ENCODE measurements at places on chromosomes 5 and 9.
A peak's percentile ranks its signal among the peaks of the same experiment; 100 is the strongest.

GRCh38 chr5:153901449-153901848 lies 137.3 kb downstream of the FAM114A2 start:
- DNase-seq, result no peak

DNA sequence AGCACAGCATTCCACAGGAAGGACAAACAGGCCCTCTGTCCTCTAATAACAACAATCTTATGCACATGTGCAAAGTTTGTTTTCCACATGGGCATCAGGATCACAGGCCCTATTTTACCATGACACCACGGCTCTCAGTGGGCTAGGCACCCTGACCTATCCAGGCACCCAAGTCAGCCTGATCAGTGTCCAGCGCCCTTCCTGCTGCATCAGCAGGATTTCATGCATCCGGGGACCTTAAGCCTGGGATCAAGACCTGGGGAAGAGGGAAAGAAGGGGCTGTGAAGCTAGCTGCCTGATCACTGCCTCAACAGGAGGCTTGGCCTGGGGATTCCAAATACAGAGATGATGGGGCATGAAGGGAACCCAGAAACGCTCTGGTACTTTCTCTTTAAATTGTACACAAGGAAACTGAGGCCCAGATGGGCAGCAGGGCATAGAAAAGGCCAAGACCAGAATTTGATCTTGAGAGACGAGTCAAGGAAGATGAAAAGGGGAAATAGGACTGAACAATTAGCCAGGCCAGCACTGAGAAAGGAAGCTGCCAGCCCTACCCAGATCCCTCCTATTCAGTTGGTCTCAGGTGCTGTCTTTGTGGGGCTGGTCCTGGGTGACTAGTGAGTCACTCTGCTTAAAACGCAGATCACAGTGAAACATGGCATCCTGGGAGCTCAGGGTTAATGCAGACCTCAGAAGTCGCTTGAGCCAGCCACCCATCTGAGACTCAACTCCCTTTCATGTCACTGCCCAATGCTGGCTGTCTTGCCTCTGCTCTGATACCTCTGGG lies 57.9 kb downstream of the SHB start:
- no peak for DNase-seq

DNA sequence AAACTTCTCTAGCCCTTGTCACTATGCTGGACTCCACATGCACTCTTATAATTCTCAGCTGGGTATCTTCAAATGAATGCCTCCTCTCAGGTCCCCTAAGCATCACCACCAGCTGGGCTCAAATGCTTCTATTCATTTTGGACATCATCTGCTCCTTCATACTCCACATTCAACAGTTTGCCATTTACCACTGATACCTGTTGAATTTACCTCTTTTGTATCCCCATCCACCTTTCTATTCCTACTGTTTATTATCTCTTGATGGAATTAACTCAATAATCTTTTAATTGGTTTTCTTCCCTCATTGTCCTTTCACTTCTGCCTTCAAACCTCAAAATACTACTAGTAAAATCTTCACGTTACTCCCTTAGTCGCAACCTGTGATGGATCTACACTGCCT lies 14.5 kb downstream of the RANBP6 start:
- no peak for DNase-seq

DNA sequence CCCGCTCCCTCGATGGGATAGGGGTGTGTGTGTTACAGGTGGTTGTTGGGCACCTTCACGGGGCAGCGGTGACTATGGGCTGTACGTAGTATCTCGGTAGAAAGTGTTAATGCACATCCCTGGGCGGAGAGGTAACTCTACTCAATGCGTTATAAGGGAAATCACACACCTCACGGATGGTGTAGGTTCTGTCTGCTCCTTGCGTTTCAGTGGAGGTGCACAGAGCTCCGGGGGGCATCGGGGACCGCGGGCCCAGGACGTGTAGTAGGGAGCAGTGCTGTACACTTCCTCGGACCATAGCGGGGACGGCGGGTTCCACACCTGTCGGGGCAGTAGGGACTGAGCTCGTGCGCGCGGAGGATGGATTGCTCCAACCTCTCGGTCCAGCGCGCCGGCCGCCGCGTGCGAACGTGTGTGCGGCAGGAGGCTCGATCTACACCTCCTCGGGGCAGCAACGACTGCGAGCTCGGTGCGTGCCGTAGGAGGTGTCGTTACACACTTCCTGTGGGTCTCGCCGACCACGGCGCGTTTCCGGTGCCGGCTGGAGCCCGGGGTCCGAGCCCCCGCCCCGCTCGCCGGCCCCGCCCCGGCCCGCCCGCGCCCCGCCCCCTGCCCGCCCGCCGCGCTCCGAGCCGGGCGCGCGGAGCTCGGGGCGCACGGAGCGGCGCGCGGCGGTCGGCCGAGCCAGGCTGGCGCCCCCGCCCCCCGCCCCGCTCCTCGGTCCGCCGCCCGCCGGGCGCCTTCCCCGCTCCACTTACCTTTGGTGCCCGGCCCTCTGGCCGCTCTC lies at the start of gene KIAA1958:
Gene KIAA1958 (plus strand): TSS at position 607 of the 787 bp plus-strand sequence. CDS start 87,254 bp downstream, outside the sequence.
- DNase-seq, result peak; percentile 22

GRCh38 chr9:92763721-92764380 lies 782 bp downstream of the BICD2 start:
- no peak for DNase-seq

- DNase-seq, result no peak
Observed at GRCh38 chr5:39505791-39506190, 81.0 kb upstream of the DAB2 start.

- DNase-seq, result no peak
Observed at GRCh38 chr5:124253203-124253810, 493.1 kb downstream of the ZNF608 start.

DNA sequence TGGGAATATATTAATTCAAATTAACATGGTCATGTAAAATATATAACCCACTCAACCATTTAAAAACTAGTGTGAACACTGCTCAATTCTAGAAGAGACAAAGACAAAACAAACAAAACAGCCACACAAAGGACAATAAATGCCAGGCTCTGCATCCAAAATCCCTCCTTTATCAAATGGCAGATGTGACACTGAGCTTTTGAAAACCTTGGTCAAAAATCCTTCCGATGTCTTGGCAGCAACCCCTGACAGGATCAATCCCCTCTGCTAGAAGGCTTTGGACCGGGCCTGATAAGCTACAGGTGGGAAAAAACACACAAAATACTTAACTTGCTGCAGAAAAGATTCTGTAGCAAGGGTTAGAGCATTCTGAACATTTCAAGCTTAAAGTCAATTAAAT lies 61.5 kb downstream of the ZFR start:
- DNase-seq, result no peak

DNA sequence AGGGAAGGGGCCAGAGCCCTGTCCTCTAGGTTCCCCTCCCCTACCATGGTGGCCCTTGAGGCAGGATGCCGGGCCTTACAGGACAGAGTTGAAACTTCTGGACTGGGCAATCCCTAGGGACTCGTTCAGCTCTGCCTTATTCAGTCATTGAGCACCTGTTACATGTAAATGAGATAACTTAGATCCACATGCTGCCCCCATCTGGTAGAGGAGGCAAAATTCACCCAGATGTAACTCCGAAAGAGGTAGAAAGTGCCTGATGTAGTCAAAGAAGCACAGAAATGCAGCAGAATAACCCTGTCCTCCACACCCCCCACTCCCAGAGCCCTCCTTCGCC lies 1.5 kb downstream of the GGTA1 start:
- peak; percentile 22 for DNase-seq

DNA sequence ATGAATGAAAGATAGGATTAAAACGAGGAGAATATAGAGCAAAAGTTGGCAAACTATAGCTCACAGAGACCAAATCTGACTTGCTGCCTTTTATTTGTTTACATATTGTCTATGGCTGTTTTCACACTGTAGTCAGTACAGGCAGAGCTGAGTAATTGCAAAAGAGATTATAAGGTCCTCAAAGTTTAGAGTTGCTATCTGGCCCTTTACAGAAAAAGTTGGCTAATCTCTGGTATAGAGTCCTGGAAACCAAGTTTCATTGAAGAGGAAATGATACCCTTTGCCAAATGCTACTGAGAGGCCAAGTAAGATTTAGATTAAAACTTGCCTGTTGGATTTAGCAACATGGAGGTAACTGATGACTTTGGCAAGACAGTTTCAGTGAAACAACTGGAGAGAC lies 36.0 kb downstream of the LYRM7 start:
- DNase-seq, result no peak

DNA sequence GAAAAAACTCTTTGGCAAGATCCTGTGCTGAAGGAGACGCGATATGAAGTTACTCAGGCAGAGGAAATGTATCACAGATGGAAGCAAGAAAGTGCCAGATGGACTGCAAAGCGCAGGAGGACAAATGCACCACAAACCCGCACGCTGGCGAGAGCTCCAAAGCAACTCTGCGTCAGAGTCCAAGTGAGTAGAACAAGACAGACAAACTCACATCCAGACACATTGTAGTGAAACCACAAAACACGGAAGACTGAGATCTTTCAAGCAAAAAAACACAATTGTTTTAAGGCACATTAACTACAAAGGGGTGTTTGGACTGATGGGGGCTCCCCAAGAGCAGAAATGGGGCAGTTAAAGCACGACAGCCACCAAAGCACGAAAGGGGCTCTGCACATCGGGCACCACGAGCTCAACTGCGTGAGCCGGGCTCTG lies 39.2 kb upstream of the NKD2 start:
- DNase-seq, result no peak

- peak; percentile 64 for DNase-seq
Observed at GRCh38 chr5:93349613-93350012, 231.4 kb downstream of the NR2F1-AS1 start.

GRCh38 chr5:77828445-77828844 lies 52.3 kb upstream of the TBCA start:
- DNase-seq, result no peak

GRCh38 chr5:147751156-147751830 lies 31.2 kb downstream of the JAKMIP2 start:
- DNase-seq, result no peak

DNA sequence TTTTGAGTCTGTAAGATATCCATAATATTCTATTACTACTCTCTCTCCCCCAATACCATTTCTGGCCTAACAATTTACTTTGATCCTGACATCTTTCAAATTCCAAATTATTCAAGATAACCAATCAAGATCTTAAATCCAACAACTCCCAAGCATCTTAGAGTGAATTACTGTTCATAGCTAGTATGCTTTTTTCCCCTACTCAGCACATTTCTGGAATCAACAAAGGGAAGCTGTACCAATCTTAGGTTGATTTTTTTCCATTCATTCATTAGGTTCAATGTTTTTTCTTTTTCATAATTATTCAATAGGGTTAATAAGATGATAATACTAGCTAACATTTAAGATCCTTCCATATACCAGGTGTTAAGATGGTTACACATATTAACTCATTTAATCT lies 50.3 kb upstream of the MTMR12 start:
- no peak for DNase-seq

- peak; percentile 83 for DNase-seq
Observed at GRCh38 chr9:89137542-89138462, 40.8 kb downstream of the SHC3 start.

GRCh38 chr5:111197523-111197922 lies 26.7 kb upstream of the CAMK4 start:
- no peak for DNase-seq

GRCh38 chr9:32331240-32331639 lies 53.2 kb upstream of the ACO1 start:
- DNase-seq, result no peak

- DNase-seq, result no peak
Observed at GRCh38 chr5:123098767-123099513, 9.9 kb downstream of the PRDM6 start.

GRCh38 chr9:84796404-84796803 lies 126.9 kb downstream of the NTRK2 start:
- no peak for DNase-seq

GRCh38 chr5:172845154-172845553 lies 11.1 kb downstream of the ERGIC1 start:
- DNase-seq, result no peak

GRCh38 chr5:116529615-116530014 lies 45.0 kb downstream of the SEMA6A start:
- DNase-seq, result no peak

DNA sequence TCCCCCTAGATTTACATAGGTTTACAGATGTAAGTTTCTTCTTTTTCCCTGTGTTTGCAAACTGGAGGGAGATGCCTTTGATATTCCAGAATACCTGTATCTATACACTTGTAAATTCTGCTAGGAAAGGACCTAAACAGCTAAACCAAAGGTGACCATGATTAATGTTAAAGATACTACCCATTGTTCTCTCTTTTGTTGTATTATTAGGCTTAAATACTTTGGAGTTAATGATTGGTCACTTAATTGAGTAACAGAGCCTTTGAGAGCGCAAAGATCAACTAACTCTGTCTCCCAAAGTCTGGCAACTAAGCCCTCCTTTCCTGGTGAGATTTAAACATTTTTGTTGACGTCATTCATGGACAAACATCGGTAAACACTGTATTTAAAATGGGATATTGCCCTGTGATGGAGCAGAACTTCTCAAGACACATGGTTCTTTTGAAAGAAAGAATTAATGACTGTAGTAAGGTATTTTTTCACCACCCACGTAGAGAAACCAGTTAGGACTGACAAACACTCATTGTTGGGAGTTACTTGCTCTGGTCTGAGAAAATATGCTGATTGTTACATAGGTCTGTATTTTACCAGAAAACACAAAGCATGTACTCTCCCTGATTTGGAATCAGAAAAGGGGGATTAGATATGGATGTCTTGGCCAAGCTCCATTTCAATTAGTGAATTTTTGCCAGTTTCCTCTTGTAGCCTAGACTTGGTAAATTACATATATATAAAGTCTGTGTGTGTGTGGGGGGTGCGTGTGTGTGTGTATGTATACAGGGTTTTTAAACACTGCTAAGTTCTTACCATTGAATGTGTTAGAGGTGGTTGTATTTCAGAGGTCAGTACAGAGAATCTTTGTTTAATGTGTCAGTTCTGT lies 4.6 kb downstream of the VCAN start:
- DNase-seq, result no peak

GRCh38 chr9:132161743-132162184 lies at the start of gene NTNG2:
NTNG2 (plus strand) TSS chr9:132162058; CDS start chr9:132166832, 4,774 bp downstream.
- DNase-seq, result no peak

GRCh38 chr9:6675268-6675667 lies 29.7 kb upstream of the GLDC start:
- no peak for DNase-seq

- DNase-seq, result no peak
Observed at GRCh38 chr9:120151806-120152205, 428.2 kb downstream of the CDK5RAP2 start.

DNA sequence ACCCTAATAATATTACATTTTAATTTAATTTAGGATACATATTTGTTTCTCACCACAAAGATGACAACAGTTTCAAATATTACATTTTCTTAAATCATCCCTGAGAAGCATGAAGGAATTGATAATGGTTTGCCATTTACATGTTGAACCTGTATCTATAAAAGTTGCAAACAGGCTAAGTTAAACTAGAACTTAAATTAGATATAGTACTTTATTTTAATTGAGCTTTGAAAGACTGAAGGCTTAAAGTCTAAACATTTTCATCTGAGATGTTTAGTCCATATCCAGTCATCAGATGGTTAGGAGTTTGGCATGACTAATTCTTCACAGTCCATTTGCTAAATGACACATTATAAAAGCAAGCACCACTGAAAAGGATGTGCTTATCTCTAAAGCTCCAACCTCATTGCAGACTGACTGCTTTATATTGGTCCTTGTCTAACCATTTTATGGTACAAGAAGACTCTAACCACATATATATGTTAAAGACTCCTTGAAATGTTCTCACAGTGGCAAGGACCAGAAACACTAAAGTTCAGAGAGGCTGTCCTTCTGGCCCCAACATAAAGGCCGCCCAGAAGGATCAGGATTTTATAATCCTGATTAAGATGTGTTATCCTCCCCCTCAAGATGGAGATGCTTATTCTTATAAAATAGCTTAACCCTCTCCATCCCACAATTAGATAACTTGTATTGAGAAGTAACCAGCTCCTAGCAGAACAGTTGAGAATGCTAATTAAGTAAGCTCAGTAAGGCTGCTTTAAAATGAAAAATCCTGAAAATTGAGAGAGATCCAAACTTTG lies 25.8 kb downstream of the WNT8A start:
- DNase-seq, result no peak

GRCh38 chr9:4020755-4021296 lies 279.0 kb downstream of the GLIS3 start:
- DNase-seq, result no peak

All from skeletal muscle cell (primary cell).